ENCODE measurements at places on chromosomes 1 and 21.

DNA sequence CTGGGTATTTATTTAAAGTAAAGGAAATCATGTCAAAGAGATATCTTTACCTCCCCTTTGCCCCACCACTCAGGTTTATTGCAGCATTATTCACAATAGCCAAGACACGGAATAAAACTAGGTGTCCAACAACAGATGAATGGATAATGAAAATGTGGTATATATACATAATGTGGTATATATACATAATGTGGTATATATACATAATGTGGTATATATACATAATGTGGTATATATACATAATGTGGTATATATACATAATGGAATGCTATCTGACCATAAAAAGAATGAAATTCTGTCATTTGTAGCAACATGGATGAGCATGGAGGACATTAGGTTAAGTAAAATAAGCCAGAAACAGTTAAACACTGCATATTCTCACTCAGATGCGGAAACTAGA lies 262.6 kb upstream of the PLXNA2 start:
- no peak for DNase-seq

DNA sequence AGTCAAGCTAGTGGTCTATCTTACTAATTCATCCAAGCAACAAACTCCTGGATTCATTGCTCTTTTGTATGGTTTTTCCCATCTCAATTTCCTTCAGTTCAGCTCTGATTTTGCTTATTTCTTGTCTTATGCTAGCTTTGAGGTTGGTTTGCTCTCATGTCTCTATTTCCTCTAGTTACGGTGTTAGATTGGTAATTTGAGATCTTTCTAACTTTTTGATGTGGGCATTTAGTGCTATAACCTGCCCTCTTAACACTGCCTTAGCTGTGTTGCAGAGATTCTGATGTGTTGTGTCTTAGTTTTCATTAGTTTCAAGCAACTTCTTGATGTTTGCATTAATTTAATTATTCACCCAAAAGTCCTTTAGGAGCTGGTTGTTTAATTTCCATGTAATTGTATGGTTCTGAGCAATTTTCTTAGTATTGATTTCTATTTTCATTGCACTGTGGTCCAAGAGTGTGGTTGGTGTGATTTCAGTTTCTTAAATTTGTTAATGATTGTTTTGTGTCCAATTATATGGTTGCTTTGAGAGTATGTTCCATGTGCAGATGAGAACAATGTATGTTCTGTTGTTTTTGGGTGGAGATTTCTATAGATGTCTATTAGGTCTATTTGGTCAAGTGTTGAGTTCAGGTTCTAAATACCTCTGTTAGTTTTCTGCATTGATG lies 154.6 kb downstream of the PLPPR5 start:
- DNase-seq: no peak

DNA sequence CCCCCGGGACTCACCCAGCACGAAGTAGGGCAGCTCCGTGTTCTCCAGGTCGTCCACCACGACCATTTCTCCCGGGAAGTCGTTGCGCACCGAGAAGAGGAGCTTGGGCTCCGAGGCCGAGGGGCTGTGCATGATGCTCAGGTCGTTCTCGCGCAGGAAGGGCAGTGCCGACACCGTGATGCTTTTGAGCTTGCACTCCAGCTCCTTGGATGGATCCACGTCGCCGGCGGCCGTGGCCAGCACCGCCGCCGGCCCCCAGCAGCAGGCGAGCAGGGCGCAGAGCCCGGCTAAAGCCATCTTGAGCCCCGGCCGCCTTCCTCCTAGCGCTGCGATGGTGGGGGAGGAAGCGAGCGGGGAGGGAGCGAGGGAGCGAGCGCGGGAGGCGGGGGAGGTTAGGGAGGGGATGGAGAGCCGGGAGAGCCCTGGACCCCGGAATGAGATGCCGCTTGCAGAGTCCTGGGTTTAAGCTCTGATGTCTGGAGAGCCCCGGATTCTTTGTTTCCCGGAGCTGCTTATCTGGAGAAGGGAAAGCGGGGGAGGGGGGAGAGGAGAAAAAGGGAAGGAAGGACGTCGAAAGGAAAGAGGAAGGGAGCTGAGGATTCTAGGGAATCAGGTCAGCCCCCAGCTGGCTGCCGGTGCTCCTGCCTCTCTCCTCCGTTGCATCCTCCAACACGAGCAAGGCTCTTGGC lies at the start of gene ASTN1:
TSS of gene ASTN1 (minus strand) at position 333 of the 689 bp plus-strand sequence. CDS start at position 297, 36 bp downstream.
- no peak for DNase-seq

- DNase-seq: peak; percentile 90
These were observed 49.6 kb downstream of the HSF2BP start for GRCh38 chr21:43609501-43610340.

GRCh38 chr1:47934243-47934805 lies 62.9 kb downstream of the TRABD2B start:
- peak; percentile 25 for DNase-seq

GRCh38 chr1:35030756-35031446 lies 844 bp downstream of the ZMYM6 start:
- DNase-seq: peak; percentile 42
